HepG2 (cell line): ENCODE measurements at places on chromosomes 12 and 14.

DNA sequence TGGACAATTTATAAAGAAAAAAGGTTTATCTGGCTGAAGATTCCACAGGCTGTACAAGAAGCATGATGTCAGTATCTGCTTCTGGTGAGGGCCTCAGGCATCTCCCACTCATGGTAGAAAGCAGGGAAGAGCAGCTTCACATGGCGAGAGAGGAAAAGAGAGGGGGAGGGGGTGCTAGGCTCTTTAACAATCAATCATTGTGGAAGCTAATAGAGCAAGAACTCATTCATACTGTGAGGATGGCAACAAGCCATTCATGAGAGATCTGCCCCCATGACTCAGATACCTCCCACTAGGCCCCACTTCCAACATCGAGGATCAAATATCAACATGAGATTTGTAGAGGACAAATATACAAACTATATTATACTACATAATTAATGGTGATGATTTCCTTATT lies 361.9 kb upstream of the FAR2 start:
- DNase-seq, result no peak

DNA sequence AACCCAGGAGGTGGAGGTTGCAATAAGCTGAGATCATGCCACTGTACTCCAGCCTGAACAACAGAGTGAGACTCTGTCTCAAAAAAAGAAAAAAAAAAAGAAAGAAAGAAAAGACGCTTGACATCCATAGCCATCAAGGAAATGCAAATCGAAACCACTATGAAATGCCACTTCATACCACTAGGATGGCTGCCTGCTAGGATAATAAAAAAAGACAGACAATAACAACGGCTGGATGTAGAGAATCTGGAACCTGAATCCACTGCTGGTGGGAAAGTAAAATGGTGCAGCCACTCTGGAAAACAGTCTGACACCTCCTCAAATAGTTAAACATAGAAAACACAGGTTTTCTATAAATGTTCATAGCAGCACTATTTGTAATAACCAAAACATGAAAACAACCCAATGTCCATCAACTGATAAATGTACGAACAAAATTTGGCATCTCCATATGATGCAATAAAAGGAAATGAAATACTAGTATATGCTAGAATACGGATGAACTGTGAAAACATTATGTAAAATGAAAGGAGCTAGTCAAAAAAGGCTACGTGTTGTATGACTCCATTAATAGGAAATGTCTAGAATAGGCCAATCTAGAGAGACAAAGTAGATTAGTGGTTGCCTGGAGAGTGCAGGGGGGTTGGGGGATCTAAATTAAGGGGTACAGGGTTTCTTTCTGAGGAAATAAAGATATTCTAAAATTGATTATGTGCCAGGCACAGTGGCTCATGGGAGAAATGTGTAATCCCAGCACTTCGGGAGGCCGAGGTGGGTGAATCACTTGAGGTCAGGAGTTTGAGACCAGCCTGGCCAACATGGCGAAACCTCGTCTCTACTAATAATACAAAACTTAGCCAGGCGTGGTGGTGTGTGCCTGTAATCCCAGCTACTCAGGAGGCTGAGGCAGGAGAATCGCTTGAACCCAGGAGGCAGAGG lies 9.7 kb downstream of the WSB2 start:
- no peak for DNase-seq

GRCh38 chr12:623865-624372 lies 39.3 kb downstream of the NINJ2 start:
- no peak for DNase-seq

DNA sequence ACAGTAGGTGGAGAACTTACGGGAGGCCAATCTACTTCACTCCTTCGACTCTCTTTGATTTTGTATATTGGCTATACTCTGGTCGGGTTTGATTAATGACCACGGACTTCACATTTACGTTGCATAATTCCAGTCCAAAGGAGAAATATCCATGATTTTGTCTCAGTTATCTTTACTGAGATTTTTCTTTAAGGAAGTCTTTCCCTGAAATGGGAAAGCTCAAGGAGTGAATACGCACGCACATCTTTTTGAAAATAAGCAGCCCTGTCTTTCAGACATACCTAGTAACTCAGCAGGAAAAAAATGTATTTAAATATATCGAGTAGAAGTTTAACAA lies 5.7 kb upstream of the ALX1 start:
- no peak for DNase-seq

DNA sequence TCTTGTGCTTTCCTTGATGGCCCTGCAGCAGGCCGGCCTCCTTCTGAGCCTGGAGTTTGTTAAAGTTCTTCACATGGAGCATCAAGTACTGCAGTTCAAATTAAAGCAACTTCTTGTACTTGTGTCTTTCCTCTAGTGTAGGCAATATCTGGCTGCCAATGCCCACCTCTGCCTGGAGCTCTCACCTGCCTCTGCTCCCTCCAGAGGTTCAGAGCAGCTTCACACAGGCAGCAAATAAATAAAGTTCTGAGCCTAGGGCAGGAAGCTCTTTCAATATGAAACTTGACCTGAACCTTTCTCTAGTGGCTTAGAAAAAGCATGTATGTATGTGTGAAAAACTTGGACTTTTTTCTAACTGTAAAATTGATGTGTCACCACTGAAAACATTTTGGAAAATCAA lies 65.9 kb downstream of the ITPR2 start:
- DNase-seq, result peak; percentile 67

DNA sequence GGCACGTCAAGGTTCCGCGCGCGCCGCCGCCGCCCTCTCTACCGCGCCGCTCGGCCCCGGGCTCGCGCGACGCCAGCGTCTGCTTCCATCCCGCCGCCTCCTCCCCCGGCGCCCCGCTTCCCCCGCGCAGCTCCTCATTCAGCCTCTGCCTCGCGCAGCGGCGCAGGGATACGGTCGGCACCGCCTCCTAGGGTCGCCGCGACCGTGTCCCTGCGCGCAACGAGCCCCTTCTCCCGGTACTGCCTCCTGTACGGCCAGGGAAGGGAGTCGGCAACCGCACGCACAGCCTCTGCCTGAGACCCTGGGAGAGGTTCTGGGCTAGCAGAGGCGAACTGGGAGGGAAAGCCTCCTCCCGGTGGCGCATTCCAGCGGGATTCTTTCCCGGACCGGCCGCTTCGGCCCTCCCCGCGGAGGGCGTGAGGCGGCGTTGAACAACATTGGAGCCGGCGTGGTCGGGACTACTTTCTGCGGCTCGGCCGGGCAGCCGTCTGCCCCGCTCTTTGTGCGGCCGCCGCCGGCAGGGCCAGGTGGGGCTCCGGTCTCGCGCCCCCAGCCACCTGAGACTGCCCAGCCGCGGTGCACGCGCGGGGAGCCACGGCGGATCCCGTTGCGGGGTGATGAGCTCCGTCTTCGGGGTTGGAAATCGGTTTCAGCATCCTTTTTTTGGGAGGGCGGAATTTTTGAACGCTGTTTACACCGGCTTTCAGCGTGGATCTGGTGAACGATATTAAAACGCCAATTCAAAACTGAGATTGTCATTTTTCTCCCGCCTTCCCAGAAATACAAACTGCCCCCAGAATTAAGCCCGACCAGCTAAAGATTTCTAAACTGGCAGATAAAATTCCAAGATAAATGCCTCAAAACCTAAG lies at the start of gene LRP6:
Gene LRP6 (minus strand): TSS at position 172 of the 869 bp plus-strand sequence. CDS start 309 bp downstream, outside the sequence.
- peak; percentile 80 for DNase-seq

DNA sequence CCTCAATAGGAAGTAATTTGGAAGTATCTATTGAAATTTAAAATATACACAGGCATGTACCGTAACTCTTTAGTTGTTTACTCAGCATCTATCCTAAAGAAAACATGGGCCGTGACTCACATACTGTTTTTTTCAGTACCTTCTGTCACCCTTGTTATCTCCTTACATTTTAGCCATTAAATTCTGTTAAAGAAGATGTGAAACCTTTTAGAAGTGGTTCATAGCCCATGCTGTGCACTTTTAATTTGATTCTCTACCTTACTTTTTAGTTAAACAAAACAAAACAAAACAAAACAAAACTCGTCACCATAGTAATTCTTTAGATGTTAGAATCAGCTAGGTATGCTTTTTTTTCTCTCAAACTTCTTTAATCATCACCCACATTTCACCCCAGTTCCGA lies 494.4 kb upstream of the RGS6 start:
- no peak for DNase-seq

DNA sequence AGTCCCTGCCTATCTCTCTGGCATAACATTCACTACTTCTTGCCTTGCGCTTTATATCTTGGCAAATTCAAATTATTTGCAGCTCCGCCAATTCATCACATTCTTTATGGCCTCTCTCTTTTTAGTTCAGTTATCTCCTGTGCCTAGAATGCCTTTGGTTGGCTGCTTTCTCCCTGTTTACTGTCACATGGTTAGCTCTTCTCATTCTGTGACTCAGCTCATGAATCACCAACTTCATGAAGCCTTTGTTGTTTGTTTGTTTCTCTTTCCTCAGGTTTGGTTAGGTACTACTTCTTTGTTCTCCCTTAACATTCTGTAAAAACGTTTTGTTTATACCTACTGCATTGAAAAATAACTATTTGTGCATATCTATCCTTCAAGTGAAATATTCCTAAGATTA lies 376.5 kb upstream of the GARIN6 start:
- no peak for DNase-seq

DNA sequence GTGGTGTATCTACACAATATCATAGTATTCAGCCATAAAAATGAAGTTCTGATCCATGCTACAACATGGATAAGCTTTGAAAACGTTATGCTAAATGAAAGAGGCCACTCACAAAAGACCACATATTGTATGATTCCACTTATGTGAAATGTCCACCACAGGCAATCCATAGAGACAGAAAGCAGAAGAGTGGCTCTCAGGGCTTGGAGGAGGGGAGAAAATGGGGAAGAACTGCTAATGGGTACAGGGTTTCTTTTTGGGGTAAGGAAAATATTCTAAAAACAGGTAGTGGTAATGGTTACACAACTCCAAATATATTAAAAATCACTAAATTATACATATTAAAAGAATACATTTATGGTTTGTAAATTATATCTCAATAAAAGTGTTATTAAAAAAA lies 16.5 kb downstream of the SCNN1A start:
- DNase-seq, result no peak

DNA sequence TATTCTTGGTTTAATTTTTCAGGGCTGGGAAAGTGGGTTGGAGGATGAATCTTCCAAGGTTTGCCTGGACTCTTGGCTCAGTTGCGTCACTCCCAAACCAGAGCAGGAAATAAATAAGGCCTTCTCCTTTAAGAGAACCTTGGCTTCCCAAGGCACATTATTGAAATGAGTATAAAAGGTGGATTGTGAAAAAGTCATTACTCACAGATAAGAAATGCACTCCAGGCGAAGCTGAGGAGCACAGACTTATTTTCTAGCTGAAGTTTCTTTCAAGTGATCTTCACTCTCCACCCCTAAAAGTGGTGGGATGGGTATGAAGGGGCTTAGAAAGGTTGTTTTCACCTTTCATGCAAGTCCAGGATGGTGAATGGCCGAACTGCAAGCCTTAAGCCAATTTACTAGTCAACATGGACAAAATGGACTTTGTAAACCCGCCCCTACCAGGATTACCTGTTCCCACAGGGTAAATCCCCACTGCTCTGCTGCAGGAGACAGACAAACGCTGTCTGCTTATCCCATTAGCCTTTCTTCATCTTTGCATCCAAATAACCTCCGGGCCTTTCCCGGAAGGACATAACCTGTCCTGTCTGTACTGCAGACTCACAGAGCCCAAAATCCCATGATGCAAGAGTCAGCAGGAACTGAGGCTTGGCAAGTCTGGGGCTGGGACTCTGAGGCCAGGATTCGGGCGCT lies 207.6 kb downstream of the BCL11B start:
- no peak for DNase-seq

DNA sequence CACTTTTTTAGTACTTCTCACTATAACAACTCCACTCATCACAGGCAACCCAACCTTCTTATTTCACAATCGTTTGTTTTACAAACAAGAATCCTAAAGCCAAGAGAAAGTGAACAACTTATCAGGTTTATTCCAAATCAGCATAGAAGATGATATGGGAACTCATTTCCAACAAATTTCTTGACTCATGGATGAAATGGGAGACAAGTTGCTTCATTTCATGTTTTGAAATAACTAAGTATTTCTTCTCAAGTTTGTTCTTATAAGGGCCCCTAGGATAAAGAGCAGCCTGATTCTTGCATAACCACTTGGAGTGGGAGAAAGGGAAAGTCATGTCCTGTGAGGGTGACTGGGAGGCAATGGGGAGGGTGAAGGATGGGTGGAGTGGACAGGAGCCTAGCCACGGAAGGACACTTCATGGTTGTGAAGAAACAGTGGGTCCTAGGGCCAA lies 168.3 kb downstream of the DUSP6 start:
- no peak for DNase-seq

- DNase-seq, result no peak
Measured at GRCh38 chr14:36503771-36504741, 16.0 kb downstream of the NKX2-1 start.

DNA sequence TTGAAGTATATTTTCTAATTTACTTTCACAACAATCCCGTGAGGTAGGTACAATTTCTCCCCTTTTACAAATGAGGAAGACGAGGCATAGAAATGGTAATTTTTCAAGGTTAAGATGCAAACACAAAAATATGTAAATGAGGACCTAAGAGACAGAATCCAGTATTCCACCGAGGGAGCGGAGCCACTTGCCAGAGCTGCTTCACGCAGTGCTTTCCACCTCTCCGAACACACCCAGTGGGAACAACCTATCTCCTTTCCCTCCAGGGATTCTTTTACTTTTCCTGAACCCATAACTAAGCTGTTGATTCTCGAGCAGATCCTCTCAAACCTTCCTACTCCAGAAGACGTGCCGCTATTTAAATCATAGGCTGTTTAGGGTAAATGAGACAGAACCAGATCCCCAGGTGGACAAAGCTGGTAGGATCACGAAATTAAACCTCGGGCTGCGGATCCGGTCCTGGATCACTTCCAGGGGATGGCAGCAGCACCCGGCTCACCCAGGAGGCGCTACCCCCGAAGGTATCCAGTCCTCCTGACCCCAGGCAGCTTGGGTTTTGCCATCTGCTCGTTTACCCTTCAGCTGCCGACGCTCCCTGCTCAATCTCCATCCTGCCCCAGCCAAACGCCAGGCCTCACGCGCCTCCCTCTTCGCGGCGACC lies 1.5 kb downstream of the DDHD1 start:
- DNase-seq, result peak; percentile 29

DNA sequence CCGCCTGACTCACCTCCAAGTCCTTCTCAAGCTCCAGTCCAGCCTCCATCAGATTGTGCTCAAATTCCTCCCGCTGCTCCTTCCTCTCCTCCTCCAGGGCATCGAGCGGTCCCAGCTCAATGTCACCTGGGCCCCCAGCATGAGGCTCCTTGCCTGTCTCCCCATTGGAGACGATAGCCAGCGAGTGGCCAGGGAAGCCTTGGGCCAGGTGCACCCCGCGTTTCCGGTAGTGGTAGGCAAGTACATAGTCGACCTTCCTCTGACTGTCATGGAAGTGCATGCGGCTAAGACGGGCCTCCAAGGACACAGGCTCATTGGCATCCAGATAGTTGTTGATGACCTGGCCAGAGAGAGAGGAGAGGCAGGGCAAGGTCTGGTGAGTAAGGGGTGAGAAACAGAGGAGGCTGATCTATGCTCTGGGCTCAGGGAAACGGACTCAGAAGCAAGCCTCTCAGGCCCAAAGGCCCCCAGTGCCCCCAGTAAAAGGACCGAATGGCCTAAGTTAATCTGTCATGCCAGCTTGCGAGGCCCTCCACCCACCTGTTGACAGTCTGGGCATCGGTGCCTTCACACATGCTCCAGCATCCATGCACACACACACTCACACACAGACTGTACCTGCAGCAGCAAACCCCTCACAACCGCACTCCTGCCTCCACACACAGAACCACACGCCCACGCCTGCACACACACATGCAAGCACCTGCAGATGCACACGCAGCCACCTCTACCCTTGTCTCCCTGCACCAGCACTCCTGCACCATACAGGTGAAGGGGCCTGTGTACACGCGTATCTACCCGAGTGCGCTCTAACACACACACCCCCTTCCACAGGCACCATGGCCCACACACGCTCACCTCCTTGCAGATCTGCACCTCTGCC lies 23.8 kb downstream of the ANO2 start:
- DNase-seq, result no peak
